Stimulated activated CD8-positive, alpha-beta memory T cell treated with anti-CD3 and anti-CD28 coated beads, Interleukin-15, amount 100 ng/mL, for 48 hours (primary cell): ENCODE measurements at places on chromosomes 16 and 17.
A peak's percentile ranks its signal among the peaks of the same experiment; 100 is the strongest.

- DNase-seq = no peak
These were observed 559 bp downstream of the CACNG5 start for GRCh38 chr17:66835476-66835875.

DNA sequence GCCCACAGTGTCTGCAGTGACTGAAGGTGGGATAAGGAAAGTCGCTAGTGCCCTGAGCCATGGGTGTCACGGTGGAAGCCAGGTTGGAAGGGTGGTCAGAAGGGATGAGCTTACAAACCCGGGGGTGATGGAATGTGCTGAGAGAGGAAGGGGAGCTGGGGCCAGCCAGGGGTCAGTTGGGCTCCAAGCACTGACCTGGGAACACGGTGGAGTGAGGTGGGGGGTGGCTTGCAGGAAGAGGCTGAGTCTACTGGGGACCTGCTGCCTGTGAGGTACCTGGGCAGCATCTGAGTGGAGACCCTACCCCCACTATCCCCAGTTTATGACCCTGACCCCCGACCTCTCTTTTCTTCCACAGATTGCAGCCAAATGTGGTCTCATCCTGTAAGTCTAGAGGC lies 3.1 kb downstream of the TMEM92 start:
- no peak for DNase-seq

GRCh38 chr16:69691980-69692911 lies 34.1 kb downstream of the NQO1 start:
- DNase-seq = no peak

DNA sequence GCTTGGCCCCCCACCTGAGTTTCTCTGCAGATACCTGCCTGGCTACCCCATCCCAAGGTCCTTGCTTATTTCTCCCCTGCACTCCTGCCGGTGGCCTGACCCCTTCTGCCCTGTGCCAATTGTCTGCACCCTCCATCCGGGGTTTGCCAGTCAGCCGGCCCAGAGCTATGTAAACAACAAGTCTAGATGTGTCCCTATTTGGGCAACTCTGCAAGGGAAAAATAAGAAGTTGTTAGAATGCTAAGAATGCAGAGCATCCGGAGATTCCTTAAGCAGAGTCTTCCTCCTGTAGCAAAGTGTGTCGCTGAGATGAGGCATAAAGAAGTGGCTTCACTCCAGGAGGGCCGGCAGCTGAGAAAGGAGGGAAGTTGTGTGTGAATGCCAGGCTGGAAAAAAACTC lies 46.6 kb downstream of the RGS9 start:
- DNase-seq = no peak

- no peak for DNase-seq
These were observed 694 bp downstream of the MRPL27 start for GRCh38 chr17:50372222-50372757.

GRCh38 chr17:21210411-21211076 lies 3.4 kb downstream of the TMEM11 start:
- DNase-seq = no peak

DNA sequence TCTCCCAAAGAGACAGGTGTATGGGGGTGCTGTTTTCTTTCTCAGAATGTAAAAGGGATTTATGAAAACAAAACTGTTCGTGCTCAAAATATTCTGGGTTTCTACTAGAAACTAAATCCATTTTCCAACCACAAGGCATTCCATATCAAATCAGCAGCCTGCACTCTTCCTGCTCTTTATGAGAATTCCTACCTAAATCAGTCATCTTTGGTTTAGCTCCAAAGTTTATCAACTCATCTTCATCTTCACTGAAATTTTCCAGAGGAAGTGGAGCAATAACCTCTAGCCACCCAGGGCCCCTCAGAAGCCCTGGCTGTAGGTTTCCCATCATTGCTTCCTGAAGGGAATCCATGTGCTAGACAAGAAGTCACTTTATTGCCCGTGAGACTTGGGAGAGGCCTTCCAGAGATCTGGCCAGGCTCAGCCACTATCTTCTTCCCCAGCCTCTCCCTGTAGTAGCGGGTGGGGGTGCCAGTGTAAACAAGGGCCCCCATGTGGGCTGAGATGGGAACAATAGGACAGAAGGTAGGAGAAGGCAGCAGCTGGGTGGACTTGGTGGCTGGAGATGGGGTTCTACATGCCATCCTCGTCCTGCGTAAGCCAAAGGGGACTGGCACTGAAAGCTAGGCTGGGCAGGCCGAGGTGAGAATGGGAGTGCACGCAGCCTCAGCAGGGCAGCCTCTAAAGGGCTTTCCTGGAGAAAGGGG lies 22.0 kb upstream of the ALDH3A1 start:
- DNase-seq = no peak

DNA sequence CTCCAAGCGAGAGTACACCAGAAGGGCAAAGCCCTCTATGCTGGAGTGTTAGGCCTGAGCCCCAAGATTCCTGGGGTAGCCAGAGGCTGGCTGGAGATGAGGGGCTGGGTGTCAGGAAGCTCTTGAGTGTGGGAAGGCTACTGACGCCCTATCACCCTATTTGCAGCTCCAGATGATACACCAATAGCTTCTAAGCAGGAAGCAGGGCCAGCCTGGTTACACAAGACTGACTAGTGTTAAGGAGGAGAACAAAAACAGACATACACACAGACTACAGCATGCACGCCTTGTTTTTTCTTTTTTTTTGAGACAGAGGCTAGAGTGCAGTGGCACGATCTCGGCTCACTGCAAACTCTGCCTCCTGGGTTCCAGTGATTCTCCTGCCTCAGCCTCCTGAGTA lies 15.9 kb downstream of the POLR3K start:
- no peak for DNase-seq

DNA sequence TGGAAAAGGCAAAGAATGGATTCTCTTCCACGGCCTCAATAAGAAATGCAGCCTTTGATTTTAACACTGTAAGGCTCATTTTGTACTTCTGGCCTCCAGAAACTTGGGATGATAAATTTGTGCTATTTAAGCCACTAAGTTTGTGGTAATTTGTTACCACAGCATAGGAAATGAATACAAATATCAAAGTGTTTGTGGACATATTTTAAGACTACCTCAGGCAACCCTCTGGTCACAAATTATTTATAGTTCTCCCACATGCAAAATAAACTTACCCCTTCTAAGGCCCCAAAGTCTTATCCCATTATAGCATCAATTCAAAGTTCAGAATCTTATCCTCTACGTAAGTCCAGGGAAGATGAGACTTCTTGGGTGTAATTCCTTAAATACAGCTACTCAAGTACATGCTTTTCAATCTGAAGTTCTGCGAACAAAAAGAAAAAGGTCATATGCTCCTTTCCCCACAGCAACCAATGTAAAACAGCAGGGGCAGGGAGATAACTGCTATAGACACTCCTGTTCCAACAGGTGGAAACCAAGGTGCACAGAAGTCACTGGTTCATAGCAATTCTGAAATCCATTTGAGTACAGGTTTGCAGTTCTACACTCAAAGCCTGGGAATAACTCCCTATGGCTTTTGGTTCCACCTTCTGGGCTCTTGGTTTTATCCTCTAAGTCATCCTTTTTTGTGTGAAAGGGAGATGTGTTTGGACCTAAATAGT lies 5.4 kb upstream of the EFCAB13 start:
- no peak for DNase-seq

DNA sequence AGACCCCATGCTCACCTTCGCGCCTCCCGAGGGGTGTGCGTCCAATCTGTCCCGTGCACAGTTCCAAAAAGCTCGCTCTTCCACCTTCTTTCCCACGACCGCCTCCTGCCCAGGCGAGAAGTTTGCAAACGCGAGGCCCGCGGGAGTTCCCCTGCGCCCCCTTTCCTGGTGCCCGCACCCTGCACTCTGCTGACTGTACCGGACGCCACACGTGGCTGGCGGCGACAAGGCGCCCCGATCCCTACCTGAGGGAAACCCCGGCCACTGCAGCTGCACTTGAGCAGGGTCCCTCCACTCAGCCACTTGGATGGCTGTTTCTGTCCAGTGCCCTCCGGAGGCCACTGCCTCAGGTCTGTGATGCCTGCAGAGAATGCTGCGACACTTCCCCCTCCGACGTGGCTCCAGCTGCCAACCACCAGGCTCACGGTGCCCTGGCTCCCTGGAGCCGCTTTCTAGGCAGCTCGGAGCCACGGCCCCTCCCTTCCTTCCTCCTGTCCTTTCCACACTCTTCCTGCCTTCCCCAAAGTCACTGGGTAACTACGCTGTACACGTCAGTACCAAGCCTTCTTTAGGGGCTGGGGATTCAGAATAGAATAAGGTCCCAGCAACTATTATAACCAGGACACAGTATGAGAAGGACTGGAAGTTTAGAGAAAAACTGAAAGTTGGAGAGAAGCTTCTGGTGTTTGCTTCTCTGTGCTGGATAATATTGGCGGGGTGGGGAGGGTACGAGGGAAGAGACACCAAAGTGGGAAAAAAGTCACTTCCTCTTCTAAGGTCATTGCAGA lies at the start of gene MLKL:
TSS of gene MLKL (minus strand) at position 425 of the 788 bp plus-strand sequence. CDS start 5,105 bp downstream, outside the sequence.
- DNase-seq = peak; percentile 54

- DNase-seq = no peak
These were observed 72.7 kb upstream of the TNRC6C start for GRCh38 chr17:77885678-77886386.
